ENCODE measurements at places on chromosomes 16 and 17. TPM values are rescaled to one million over a fixed set of nuclear protein-coding genes. Genes with fewer than 3 reads are reported as not detected.

GRCh38 chr17:73311428-73311780 is 397 bp downstream of the CDC42EP4 start:
- DNase-seq, result no peak

KRT40 gene
- not detected for polyA plus RNA-seq

DNA sequence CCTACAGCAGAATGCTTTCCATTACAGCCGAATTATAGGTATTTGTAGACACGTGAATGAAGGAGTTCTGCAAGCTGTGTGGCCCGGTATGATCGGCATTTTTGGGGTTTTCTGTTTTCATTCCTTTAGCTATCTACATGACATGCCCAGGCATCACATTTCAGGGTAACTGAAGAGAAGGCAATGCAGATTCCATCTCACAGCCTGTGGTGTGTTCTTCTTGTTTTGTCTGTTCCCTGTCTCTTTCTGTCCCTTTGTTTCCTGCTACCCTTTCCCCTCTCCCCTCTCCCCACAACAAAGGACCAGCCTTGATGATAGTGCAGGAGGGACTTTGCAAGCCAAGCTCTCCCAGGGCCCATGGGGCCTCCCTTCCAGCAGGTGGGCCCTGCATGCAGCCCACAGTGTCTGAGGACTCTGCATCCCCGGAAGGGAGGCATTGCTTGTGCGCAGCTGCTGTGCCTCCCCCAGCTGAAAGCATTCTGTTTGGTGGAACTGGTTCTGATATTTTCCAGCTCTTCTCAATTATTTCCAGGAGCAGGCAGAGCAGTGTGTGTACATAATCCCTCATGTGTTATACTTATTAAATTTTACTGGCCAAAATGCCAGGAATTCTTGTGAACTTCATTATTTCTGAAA is 207.4 kb downstream of the RPTOR start:
- no peak for DNase-seq

PRR35 gene
- 14.0 TPM for polyA plus RNA-seq

ASGR1 gene
- 7.2 TPM for polyA plus RNA-seq

CFAP119 gene
- polyA plus RNA-seq, result 12.8 TPM

DNA sequence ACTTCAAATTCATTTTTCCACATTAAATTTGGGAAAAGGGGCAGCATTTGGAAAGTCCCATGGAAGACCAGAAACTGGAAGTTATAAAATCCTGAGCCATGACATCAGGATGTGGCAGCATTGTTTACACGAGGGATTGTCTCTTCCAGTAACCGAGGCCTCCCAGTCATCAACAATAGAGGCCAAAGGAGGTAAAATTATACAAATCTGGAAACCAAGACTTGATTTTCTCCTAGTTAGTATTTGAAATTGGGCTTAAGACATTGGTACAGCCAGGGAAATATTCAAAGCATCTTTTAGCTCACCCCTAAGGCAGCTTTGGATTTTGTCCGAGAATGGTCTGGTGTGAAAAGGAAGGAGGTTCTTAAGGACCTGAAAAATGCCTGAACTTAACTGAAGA is 251.6 kb upstream of the FOXF1 start:
- no peak for DNase-seq

GRCh38 chr17:29571486-29571882 is 3.0 kb downstream of the TP53I13 start:
- no peak for DNase-seq

C16orf46 gene
- 1.7 TPM for polyA plus RNA-seq

- no peak for DNase-seq
Measured at GRCh38 chr17:34832376-34832775, 128.9 kb downstream of the CCT6B start.

- DNase-seq, result no peak
Measured at GRCh38 chr17:80692931-80693467, 148.4 kb downstream of the RPTOR start.

- no peak for DNase-seq
Measured at GRCh38 chr16:87305505-87306391, 11.4 kb downstream of the C16orf95 start.

Data from renal cortex interstitium (tissue), 15 donors.